ENCODE measurements at places on chromosomes 2 and 18. TPM values are rescaled to one million over a fixed set of nuclear protein-coding genes. Genes with fewer than 3 reads are reported as not detected.

- H3K27me3 ChIP-seq: no peaks in the 10 kb centered on the region
- DNase-seq: peak; percentile 3
- H3K4me1 ChIP-seq: peaks cover 7% of the 10 kb centered on the region
- H3K4me3 ChIP-seq: no peak overlapping the region
- H3K27ac ChIP-seq: no peak overlapping the region
Observed at GRCh38 chr2:212021947-212022346, 516.7 kb downstream of the ERBB4 start.

DNA sequence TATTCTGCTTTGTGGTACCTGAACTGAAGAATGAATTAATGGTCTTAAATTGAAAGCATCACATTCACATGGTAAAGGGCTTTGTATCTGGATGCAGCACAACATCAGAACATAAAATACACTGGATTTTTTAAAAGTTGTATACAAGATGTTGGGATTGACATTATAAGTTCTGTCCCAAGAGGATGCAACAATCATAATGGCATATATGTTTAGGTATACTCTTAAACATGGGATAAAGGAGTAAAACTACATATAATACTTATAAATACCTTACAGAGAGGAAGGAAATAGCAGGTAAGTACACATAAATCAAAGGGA, 171.9 kb downstream of the THADA start:
- H3K36me3 ChIP-seq: no peaks in the 10 kb centered on the region
- no peak overlapping the region for H3K27ac ChIP-seq
- no peak for DNase-seq
- no peak overlapping the region for H3K4me3 ChIP-seq
- H3K27me3 ChIP-seq: no peaks in the 10 kb centered on the region

GRCh38 chr2:40204268-40204667, 247.6 kb downstream of the SLC8A1 start:
- H3K4me1 ChIP-seq: no peaks in the 10 kb centered on the region
- H3K27ac ChIP-seq: no peak overlapping the region
- H3K36me3 ChIP-seq: no peaks in the 10 kb centered on the region
- no peak overlapping the region for H3K4me3 ChIP-seq
- DNase-seq: no peak

DNA sequence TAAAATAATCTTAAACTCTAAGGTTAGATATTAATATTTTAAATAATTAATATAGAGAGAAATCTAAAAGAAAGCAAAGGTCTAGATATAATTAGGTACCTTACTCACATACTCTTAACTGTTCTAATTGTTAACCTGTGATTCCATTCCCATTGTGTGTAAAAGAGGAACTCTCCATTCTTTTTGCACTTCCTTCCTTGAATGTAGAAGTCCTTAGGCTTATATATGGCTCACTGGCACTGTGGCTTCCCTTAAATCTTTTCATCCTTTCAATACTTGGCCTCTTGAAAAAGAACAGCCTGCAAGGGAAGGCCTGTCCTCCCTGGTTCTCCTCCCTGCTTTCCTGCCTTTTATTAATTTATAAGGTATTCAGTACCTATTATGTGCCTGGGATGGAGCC, 182.8 kb upstream of the FOSL2 start:
- no peaks in the 10 kb centered on the region for H3K4me1 ChIP-seq
- no peak for DNase-seq
- no peak overlapping the region for H3K27ac ChIP-seq
- no peaks in the 10 kb centered on the region for H3K36me3 ChIP-seq

- DNase-seq: no peak
- H3K27ac ChIP-seq: no peak overlapping the region
- H3K27me3 ChIP-seq: peaks cover 48% of the 10 kb centered on the region
- H3K4me1 ChIP-seq: no peaks in the 10 kb centered on the region
- no peaks in the 10 kb centered on the region for H3K36me3 ChIP-seq
- H3K4me3 ChIP-seq: no peak overlapping the region
Observed at GRCh38 chr2:1254662-1255343, 158.5 kb upstream of the TPO start.

DNA sequence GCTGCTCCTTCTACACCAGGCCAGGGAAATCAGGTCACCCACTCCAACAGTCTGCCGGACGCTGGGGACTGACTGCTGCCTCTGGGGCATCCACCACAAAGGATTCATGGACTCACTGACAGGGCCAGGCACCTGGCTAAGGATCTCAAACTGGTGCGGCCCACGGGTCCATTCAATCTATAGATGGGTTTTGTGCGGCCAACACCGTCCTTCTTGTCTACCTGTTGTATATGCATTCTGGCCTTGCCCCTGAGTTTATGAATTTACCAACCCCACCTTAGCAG, 10.9 kb upstream of the SLC20A1 start:
- H3K27me3 ChIP-seq: no peaks in the 10 kb centered on the region
- H3K36me3 ChIP-seq: no peaks in the 10 kb centered on the region
- peaks cover 21% of the 10 kb centered on the region for H3K4me1 ChIP-seq

MAPK4 gene
- total RNA-seq: 0.89 TPM

DNA sequence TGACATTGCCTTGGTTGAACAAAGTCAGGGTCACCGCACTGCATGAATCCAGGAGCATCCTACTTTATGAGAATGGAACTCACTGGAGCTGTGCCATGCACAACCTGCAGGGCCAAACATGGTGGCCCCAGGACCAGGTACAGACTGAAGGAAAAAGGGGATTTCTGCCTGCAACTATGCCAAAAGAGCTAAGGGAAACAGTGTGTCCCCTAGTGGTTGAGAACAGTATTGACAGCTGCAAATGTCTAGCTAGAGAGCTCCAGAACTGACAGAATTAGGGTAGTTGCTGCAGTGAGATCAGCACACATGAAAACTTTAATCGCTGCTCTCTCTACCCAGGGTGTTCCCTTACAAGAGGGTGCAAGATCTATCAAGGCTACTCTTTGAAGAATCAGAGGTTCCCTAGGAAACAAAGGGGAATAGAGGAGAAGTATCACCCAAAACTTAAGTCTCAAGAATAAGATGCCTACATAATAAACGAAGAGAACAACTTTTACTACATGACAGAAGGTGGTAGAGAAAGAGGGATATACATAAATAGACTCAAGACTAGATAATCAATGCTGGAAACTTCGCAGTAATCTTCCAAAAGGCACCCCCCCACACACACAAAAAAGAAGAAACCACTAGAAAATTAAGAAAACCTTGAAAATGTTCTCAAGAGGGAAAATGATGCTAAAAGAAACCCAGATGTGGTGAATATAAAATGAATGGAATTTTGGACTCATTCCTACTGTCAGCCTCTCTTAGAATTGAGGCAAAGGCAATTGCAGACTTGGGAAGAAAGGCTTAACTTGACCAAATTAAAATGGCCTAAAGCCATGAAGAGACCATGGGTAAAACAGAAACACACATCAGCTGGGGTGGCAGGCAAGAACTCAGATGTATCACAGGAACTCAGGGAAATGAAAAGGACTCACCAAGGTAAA, 43.6 kb upstream of the IHH start:
- no peak overlapping the region for H3K27ac ChIP-seq
- H3K4me1 ChIP-seq: no peaks in the 10 kb centered on the region
- no peaks in the 10 kb centered on the region for H3K27me3 ChIP-seq
- H3K4me3 ChIP-seq: no peak overlapping the region

Data from HCT116 (cell line).